ENCODE measurements at places on chromosomes 5 and 9.
A peak's percentile ranks its signal among the peaks of the same experiment; 100 is the strongest.

- DNase-seq = no peak
These were observed 27.4 kb upstream of the ANKRD33B start for GRCh38 chr5:10536511-10536910.

DNA sequence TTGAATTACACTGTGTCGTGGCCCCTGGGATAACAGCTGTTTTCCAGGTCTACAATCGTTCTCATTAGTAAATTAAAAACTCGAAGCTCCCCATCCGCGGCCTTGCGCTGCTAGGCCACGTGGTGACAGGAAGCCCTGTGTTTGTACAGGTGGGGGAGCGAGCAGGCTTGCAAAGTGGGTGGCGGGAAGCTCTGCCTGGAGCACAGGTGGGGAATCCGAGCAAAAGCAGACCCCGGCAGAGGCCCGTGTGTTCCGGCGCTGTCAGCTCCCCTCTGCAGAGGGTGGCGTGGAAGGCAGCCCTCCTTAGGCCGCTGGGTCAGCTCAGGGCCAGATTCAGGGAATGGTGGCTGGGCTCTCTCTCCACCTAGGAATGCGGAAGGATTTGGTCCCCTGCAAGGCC, 59.5 kb upstream of the ERCC6L2 start:
- DNase-seq = no peak

DNA sequence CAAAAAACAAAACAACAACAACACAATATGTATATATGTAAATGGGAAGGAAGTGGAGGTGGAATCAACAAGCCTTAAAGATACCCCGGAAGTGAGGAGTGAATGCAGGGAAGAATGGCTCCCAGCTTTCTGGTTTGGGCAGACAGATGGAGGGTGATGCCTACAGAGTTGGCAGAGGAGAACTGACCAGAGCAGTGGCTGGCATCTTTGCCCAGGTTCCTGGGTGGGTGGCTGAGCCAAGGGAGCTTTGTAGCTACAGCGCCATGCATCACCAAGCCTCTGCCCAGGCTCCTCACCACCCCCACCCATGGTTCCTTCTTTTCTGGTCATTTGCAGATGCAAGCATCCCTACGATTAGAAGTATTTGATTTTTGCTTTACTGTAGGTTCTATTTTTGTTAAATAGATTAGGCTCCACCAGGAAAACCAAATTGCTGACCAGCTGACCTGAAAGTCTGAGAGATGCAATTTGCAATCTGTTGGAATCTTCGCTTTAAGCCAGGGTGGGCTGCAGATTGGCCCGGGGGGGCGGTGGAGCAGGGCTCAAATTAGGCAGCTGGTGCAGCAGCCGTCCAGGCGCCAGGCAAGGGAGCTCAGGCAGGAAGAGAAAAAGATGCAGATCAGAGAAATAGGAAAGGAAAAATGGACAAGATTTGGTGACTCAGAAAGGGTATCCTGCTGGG, 163.3 kb upstream of the TBC1D2 start:
- DNase-seq = no peak

GRCh38 chr9:122097679-122098315, 4.7 kb upstream of the TTLL11 start:
- peak; percentile 35 for DNase-seq

DNA sequence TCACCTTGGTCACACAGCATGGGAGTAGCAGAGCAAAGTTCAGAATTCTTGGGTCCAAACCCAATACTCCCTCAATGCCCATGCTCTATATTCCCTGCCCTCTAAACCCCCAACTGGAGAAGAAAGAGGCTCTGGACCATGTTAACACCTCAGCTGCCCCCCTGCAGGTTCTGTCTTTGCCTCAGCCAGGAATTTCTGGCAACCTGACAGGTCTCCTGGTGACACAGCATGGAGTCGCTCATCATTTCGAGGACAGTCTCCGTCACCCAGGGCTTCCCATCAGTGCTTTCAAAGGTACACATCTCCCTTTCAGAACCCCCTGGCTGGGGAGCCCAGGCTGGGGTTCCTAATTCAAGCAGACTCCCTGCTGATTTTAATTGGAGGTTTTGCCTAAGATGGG, 189.5 kb downstream of the BRINP1 start:
- DNase-seq = no peak

GRCh38 chr9:110048976-110049698, 158.8 kb downstream of the C9orf152 start:
- DNase-seq = peak; percentile 66
